ENCODE measurements at places on chromosomes 11 and 22.

DNA sequence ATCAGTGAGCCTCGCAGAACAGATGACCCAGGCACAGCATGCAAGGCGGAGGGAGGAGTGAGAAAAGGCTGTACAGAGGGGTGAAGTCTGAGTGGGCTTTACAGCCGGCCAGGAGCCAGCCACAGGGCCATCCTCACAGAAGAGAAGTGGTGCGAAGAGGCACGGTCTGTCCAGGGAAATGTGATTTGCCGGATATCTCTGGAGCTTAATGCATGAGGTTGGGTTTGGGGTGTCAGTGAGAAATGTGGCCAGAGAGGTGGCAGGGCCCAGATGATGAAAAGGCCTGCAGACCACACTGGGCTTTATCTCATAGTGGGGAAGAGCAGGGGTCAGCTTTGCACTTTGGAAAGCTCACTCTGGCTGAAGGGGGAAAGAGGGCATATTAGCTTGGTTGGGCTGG is 255.2 kb downstream of the BUD13 start:
- no peak for DNase-seq

DNA sequence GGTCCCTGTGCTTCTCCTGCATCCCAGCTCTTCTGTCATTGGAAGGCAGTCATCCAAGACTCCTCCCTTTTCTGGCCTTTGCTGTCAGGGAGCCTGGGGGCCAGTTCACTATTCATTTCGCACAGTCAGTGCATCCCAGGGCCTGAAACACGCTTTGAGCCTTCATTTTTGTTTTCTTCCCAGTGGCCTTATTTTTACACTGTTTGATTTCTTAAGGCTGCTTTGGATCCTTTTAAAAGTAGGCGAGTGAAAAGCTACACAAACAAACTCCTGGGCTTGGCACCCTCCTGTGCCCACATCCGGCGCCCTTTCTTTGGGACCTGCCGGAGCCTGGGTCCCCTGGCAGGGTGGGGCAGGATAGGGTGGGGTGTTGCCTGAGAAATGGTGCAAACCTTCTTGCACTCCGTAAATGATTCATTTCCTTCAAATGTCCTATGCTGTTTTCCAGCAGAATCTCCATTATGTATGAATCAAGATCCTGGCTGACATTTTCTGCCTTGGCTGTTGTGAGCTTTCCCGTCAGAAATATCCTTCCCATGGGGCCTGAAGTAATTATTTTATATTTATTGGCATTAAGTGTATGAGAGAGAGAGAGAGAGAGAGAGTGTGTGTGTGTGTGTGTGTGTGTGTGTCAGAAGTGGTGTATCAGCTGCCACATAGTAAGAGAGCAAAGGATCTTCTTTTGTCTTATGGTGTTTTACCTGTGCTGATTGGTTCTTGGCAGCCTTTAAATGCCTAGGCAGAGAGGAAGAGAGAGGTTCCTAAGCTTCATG is 45.6 kb downstream of the BCR start:
- DNase-seq, result no peak

- DNase-seq, result no peak
These were observed 26.8 kb upstream of the WT1 start for GRCh38 chr11:32462011-32462690.

GRCh38 chr11:132999516-132999915 is 532.8 kb downstream of the OPCML start:
- no peak for DNase-seq

All from epithelial cell of proximal tubule (primary cell).